ENCODE measurements at places on chromosomes 2 and 18.

- no peak for DNase-seq
Observed at GRCh38 chr2:135265960-135266490, 213.9 kb downstream of the RAB3GAP1 start.

- peak; percentile 10 for DNase-seq
Observed at GRCh38 chr2:106572541-106573450, 85.6 kb downstream of the CD8B2 start.

DNA sequence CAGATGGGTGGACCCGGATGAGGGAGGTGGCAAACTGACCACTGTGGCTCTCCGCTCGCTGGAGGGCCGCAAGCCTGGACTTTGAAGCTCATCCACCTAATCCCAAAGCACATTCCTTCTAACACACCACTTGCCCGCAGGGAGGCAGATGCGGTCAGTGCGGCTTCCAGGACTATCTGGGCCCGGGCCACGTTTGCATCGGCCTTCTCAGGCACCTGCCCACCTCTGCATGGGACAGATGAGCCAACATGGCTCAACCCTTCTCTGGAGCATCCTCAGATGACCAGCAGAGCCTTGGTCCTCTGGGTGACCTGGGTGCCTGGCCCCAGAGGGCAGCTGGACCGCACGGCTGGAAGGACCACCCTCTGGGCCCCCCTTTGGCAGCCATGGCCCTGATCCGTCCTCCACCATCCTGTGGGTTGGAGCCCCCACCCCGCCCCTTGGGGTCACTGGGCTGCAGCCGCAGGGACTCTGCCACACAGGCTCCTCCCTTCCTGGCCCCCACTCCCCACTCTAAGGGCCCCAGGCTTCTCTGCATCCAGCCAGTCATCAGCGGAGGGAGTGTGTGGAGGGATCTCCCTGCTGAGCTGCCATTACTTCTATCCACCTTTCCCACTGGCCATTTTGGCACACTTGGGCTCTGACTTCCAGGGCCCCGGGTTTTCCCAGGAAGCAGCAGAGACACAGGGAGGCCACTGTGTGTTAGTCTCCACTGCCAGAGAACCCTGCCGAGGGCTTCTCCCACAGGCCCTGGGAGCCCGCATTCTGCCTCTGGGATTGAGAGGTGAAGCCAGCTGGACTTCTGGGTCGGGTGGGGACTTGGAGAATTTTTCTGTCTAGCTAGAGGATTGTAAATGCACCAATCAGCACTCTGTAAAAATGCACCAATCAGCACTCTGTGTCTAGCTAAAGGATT is 12.3 kb downstream of the HDAC4 start:
- no peak for DNase-seq

DNA sequence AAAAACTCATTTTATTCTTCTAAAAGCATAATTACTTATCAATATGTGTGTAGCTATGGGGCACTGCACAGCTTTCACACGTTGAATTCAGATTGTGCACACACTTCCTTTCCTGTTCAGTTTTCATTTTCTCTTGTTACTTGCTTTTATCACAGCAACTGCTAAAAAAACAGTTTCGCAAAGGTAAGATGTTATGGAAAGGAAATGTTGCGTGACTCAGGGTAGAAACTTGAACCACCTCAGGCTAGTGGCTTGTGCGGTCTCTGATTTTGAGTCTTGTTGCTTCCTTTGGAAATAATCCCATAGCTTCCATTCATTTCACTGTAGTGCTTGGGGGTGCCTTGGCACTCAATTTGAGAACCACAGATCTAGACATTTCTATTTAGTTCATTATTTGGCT is 171.9 kb downstream of the FMNL2 start:
- peak; percentile 79 for DNase-seq

GRCh38 chr2:214035091-214035852 is 375.6 kb upstream of the VWC2L start:
- no peak for DNase-seq

DNA sequence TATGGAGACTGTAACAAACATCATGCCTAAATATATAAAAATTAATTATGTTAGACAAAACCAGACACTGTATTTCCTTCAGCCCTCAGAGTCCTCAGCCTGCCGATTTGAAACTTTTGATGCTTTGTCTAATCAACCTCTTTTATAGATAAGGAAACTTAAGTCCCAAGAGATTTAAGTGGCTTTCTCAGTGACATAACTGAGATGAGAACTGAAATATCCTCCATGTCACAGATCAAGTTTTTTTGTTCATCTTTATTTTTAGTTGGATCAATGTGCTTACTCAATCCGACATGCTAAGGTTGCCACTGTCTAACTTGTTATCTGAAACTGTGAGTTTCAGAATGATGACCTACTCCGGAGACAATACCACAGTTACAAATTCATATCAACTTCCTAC is 72.3 kb downstream of the BARD1 start:
- no peak for DNase-seq

- DNase-seq: no peak
Observed at GRCh38 chr2:15800495-15801329, 139.6 kb upstream of the MYCN start.

DNA sequence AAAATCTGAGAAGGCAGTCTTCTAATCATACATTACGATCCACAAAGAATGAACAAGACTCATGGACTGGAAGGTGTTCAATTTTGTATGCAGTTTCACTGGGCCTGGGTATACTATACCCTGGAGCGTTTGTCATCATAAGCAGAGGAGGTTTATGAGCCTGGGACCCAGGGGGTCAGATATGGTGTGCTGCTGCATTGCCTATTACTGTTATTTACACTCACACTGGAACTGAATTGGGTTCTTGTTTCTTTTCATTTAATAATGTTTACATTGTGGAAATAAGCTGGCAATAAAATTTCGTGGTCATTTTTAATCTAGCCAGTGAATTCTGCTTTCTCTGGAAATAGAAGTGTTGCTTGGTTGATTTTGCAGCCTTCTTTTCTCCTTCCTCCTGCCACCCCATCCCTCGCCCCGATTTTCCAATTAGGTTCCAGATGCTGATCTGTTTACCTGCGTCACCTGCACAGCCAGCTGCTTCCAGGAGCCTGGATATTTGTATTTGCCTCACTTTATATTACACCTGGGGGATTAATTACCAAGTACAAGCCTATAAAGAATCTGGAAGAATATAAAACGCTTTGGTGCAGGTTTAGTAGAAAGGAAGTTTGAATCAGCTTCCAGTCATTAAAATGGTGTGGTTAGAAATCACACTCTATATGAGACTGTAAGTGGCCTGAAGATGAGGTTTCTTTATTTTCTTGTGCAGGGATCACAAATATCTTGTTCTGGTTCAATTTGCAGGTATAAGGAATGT is 234.4 kb downstream of the SOCS6 start:
- DNase-seq: no peak

- no peak for DNase-seq
Observed at GRCh38 chr2:51387235-51387634, 355.3 kb upstream of the NRXN1 start.

DNA sequence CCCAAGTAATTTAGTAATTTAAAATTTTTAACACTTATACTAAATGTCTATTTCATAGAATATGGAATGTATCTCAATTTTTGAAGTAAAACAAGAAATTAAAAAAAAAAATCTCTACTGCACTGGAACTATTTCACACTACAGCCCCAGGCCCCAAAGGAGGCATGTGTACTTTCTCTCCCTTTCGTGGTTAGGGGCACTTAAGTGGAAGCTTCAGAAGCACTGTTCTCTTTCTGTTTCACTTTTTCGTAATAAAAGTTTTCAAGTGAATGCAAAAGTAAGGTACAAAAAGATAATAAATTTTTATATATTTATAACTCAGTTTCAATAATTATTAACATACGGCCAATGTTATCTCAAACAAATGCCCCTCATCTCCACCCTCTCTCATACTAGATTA is 123.8 kb upstream of the STON1 start:
- no peak for DNase-seq

GRCh38 chr2:60212181-60212945 is 341.1 kb downstream of the BCL11A start:
- DNase-seq: no peak

DNA sequence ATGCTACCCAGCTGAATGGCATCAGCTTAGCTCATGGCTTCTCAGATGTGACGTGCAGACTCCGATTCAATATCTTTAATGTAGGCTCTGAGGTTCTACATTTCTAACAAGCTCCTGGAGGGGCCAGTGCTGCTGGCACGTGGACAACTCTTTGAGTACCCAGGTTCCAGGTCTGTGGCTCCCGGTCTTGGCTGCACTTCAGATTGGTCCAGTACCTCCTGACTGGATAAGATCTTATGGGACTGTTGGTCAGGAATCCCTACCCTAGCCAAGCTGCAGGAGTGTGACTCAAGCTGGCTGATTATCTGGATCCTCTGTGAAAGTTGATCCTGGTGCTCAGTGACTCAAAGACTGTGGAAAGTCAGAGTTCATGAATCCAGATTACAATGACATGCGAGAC is 222.1 kb downstream of the ANKRD30B start:
- no peak for DNase-seq

GRCh38 chr2:51291762-51292551 is 260.0 kb upstream of the NRXN1 start:
- no peak for DNase-seq

GRCh38 chr18:79684283-79684631 is 4.7 kb downstream of the CTDP1 start:
- no peak for DNase-seq

DNA sequence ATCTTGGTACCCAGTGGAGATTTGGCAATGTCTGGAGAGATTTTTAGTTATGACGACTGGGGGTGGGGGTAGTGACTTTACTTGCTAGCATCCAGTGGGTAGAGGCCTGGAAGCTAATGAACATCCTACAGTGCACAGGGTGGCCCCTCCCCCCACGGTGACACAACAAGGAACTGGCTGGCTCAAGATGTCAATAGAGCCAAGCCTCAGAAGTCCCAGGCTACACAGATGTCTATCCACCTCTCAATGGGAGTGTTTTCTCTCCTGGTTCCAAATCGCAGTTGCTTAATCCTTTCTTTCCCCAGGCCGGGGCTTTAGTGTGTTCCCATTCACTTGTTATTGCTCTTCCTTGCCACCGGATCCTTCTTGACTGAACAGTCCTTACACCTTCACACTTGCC is 9.3 kb upstream of the CCBE1 start:
- no peak for DNase-seq

GRCh38 chr18:492451-492850 is 8.1 kb downstream of the COLEC12 start:
- no peak for DNase-seq

DNA sequence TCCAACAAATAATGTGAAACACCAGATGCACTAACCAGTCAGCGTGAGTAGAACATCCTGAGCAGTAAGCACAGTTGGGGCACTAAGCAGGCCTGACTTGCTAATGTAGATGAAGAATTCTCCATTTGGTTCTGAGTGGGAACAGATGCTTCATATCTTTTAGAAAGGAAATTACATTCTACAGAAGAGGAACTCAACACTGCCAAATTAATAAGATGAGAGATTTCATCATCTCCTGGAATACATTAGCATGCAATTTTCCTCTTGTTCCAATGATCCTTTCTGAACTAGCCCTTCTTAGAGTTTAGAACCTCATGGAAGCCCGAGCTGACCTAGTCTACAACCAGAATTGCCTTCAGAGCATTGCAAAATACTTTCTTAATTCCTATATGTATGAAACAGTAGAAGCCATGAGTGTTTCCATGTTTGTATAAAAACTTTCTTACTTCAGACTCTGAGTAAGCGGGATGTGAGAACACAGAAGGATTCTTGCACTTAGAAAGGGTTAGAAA is 34.8 kb downstream of the COL5A2 start:
- DNase-seq: no peak

- no peak for DNase-seq
Observed at GRCh38 chr2:69741575-69742321, at the start of gene ANXA4. Gene ANXA4, plus strand, starts transcription at chr2:69742134. Its CDS starts 39,432 bp downstream, at chr2:69781566.

Measured in kidney epithelial cell (primary cell).